ENCODE measurements at places on chromosomes 16 and 17.

GRCh38 chr17:68627956-68628575 is 26.9 kb upstream of the FAM20A start:
- no peak for DNase-seq

DNA sequence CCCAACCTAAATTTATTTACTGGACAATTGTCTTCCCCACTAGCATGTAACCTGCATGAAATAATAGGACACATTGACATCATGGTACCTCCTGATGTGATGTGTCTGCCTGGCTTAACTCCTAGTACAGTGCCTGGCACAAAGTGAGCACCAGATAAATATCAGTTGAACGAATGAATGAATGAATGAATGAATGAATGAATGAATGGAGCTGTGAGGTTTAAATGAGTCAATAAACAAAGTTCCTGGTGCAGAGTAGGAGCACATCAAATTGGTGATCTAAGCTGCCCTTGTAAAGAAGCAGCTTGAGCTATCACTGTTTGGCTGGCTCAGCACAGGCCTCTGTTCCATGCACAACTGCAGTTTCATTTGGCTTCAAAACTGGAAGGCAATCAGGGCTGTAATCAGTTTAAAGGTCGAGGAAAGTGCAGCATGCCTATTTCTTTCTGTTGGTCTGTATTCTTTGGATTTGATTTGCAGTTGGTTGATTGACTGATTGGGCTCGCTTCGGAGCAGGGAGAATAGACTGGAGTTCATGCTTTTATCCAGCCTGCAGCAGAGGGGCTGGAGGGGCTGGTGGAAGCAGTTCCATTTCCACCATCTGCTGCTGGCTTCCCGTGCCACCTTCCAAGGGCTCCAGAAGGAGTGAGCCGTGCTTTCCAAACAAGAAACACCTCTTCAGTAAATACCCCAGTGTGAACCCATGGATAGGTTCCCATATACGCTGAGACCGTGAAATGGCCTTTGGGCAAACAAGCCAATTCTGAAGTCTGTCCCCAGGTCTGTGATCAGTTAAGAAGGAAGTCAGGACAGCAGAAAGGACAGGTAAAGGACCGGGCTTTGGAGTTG is 54.6 kb downstream of the GPRC5B start:
- no peak for DNase-seq

DNA sequence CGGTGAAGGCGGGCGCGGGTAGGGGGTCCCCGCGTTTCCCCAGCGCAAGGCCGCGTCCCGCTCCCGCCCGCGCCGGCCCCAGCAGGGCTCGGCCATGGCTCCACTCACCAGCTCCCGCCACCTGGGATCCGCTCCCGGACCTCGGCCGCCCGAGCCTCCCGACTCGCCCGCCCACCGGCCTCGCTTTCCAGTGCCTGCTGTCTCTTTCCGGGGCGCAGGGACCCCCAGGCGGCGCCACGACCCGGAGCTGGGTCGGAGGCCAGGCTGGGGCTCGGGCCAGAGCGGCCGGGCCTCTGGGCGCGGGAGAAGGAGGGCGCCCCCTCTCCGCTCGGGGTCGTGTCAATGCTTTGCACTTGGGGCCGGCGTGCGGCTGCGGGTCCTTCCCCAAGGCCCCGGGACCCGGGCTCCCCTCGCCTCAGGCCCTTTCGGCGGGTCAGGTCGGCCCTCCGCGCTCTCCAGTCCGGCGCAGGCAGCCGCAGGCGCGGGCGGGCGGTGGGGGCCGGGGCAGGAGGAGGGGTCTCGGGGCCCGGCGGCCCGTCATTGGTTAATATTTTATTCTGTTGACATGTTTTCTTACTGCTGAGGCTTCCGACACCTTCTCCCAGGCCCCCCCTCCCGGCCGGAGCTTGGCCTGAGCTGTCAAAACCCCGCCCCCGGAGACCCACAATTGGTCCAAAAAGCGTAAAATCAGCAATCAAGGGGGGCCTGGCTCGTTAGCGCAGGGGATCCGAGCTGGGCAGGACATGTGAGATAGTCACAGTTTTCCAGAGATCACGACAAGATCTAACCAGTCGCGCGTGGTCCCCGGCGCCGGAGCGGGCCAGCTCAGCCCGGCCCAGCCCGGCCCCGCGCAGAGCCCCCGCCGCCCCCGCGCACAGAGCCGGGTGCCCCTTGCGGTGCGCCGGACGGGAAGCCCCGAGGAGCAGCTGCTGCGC is at the start of gene TBX2:
TBX2 (plus strand) TSS at position 713 of the 935 bp plus-strand sequence. CDS start 334 bp downstream, outside the sequence.
- DNase-seq = no peak

DNA sequence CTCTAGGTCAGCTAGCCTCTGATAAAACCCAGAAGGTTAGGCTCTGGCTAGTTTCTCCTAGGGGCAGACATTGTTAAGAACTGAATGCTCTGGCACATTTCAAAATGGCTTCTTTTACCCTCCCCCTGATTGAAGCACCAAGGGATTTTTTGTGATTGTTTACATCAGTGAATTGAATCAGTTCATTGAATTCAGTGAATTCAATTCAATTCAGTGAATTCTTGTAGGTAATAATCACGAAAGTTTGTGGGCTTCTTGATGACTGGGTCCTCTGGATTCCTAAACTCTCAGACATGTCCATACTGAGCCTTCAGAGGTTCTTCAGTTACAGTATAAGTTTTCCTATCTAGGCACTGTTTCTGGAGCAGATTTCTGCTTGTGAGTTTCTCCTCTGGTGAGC is 135.2 kb upstream of the ELAC2 start:
- DNase-seq = no peak

DNA sequence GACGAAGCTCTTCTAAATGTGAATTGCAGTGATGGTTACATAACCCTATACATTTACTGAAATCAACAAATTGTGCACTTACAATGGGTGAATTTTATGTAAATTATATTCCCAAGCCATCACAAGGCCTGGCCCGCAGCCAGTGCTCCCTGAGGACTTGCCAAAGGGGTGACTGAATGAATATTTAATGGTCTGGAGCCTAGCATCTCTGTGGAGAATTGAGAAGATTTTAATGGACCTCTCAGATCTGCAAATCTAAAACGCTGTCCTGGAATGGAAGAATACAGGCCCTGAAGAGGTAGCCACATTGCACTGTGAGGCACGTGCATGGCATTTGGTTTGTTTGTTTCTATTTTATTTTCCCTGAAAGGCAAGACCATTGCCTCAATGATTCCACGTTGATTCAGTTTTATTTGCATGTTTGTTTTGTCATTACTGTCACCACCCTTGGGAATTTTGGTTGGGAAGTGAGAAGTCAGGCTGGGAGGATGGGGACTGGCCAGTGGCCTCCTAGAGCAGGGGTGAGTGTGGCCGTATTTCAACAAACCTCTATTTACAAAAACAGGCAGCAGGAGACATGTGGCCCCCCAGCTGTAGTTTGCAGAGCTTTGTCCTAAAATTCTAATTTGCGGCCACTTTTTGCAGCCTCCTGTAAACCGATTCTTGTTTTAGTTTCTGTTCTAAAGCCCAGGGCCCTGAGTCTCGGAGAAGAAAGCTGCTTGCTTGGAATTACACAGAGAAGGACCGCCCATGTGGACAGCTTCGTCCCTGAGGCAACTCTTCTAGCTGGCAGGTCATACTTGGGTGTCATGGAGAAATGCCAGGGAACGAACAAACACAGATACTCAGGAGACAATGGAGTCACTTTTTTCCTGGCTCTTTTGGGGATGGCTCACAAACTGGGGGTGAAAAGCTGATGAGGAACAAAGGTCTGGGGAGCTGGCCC is 40.5 kb upstream of the GCSH start:
- no peak for DNase-seq

DNA sequence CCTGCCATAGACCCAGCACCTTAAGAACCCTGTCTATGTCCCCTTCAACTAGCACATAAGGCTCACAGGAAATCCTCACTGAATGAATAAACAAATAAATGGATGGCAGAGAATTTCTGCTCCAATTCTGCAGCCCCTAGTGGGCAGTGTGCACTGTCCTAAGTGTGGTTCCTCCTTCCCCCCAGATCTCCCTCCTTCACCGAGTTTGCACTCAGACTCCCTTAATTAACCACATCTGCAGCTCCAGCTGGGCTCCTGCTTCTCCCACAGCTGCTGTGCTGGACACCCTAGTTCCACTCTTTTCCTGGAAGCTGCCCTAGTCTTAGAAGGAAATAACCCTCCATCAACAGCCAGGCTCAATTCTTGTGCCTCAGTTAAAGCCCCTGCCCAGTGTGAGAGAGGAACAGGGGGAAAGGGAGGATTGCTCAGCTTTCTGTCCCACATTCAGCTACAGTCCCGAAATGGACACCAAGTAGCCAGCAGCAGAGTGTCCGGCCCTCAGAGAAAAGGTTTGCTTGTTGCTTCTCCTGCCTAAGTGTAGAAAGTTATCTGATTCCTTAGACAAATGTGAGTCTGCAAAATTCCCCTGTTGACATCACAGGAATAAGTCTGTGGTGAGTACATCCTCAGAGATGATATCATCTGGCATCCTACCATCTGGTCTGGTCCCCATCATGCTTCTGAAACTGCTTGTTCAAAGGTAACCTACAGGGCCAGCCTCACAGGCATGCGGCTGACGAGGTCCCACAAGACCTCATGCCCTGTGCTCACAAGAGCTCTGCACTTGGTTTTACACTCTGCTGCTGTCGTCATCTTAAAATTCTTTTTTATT is 12.3 kb downstream of the LRRC3C start:
- no peak for DNase-seq

DNA sequence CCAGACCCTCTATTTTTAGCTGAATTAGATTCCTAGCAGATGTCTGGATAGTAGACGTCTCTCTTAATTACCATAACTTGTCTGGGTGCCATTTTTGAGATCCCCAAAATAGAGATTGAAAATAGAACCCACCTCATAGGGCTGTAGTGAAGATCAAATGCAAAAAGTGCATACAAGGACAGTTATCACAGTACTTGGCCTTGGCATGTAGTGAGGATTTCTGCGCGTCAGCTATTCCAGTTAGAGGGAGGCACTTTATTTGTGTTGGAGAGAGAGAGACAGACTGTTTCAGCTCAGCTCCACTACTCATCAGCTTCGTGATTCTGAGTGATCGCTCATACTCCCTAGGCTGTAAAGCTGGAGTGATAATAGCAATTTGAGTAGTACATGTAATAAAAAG is 59.6 kb upstream of the CDH13 start:
- no peak for DNase-seq

GRCh38 chr16:10850478-10850850 is 26.5 kb upstream of the CIITA start:
- no peak for DNase-seq

- no peak for DNase-seq
These were observed 30.9 kb downstream of the CMTM3 start for GRCh38 chr16:66635406-66635805.

DNA sequence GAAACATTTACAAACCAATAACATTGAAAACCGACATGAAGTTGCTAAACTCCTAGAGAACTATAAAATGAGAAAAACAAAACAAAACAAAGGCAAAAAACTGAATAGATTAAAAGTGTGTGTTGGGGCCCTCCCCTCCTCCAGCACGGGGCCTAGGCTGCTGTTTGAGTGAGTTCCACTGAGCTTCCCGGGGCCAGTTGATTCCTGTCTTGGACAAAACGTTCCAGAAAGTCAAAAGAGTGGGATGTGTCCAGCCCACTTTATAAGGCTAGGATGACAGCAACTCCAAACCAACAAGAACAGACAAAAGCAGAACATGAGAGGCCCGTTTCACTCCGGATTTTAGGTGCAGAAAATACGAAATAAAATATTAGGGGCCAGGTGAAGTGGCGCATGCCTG is 11.6 kb upstream of the CSNK1D start:
- DNase-seq = no peak

DNA sequence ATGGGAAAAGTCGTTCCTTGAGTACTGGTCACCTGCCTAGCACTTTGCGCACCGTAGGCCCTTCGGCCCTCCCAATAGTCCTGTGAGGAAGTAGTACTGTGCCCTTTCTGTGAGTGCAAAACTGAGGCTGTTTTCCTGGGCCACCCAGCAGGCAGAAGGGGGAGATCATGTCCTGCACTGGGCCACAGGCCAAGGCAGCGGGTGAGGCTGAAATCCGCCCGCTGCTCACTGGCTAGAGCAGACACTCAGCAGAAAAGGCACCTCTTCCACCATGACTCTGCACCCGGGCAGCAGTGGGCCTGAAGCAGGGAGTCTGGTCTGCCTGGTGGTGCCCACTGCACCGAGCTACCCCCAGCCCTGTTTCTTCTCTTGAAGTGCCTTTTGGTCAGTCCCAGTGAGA is 20.2 kb downstream of the METTL22 start:
- no peak for DNase-seq

DNA sequence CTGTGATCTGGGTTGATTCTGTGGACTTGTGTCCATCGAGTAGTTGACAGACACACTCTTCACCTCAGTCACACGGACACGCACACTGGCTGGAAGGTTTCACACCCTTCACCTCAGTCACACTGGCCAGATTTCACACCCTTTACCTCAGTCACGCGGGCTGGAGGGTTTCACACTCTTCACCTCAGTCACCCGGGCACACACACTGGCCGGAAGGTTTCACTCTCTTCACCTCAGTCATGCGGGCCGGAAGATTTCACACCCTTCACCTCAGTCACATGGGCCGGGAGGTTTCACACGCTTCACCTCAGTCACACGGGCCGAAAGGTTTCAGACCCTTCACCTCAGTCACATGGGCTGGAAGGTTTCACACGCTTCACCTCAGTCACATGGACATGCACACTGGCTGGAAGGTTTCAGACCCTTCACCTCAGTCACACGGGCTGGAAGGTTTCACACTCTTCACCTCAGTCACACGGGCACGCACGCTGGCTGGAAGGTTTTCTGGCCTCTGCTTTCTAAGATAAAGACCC is 96.2 kb downstream of the PGS1 start:
- no peak for DNase-seq

DNA sequence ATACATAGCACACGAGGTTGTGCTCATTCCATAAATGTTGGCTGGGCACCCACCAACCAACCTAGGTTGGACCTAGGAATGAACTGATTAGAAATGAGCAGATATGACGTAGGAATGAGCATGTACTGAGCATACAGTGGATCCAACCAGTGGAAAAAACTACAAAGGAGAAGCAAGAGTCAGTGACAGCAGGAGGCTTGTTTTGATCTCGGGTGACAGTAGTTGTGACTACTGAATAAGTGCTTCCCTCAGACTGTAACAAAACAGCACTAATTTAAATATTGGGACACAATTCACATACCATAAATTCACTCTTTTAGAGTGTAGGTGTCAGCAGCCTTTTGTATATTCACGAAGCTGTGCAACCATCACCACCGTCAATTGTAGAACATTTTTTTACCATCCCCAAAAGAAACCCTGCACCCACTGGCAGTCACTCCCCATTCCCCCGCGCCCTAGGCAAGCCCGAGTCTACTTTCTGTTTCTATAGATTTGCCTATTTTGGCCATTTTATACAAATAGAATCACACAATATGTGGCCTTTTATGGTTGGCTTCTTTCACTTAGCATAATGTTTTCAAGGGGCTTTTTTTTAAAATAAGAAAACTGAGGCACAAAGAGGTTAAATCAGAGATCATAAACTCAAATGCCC is 7.0 kb downstream of the VAC14 start:
- no peak for DNase-seq
